CD4-positive, alpha-beta T cell treated with Interleukin-4 for 4 hours (primary cell): ENCODE measurements at places on chromosomes 1 and 21.

DNA sequence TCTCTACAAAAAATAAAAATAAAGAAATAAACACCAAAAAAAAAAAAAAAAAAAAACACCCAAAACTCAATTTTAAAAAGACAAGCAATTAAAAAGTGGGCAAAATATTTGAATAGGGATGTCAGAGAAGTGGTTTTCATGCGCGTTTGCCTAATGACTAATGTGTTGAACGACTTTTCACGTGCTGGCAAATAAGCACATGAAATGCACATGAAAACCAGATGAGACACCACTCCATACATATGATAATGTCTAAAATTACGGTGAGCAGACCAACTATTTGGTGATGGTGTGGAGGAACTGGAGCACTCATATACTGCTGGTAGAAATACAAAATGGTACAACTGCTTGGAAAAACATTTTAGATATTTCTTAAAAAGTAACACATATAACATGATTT lies 39.4 kb upstream of the UHMK1 start:
- DNase-seq = no peak

- DNase-seq = no peak
These were observed 166.1 kb upstream of the ETV3 start for GRCh38 chr1:157304271-157304670.

DNA sequence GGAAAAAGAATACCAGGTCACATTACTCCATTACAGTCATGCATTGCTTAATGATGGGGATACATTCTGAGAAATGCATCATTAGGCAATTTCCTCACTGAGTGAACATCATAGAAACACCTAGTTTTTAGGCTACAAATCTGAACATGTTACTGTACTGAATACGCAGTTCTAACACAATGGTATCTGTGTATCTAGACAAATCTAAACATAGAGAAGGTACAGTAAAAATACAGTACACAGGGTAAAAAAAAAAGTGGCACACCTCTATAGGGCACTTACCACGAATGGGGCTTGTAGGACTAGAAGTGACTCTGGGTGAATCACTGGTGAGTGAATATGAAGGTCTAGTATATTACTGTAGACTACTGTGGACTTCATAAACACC lies 115.7 kb downstream of the AKT3 start:
- DNase-seq = no peak

DNA sequence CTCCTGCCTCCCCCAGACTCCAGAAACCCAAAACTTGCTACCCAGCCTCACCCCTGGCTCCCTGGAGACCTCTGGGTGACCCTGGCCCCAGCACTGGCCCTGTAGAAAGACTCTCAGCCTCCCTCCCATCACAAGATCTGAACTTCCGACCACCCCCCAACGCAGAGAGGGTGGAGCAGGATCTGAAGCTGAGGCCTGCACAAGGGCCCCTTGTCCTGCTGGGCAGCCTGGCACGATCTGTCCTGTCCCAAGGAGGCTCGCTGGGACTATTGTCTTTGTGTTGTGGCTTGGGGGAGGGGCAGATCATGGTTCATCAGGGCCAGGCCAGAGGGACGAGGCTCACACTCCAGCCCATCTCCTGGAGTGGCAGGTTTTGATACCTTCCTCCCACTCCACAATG lies 20.0 kb downstream of the PHLDA3 start:
- no peak for DNase-seq

DNA sequence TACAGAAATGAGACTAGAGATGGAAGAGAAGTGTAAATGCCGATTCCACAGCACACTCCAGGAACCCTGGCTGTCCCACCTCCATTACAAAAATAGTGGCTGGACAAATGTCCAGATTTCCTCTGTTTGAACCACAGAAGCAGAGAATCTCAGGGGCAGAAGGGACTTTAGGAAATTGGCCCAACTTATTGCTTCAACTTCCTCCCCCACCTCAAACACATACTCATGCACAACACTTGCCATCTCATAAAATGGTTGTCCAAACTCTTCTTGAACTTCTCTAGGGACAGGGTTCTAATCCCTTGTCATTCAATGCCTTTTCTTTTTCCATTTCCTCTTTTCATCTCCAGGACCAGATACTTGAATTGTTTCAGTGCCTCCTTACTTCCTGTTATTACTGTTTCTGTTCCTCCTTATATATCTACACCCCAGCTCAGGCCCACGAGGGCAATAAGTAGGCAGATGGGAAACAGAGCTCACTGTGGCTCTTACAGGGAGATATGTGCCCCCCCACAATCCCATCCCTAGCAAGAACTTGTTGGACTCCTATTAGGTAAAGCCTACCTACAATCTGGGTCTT lies 8.5 kb upstream of the B4GALT3 start:
- DNase-seq = peak; percentile 25

DNA sequence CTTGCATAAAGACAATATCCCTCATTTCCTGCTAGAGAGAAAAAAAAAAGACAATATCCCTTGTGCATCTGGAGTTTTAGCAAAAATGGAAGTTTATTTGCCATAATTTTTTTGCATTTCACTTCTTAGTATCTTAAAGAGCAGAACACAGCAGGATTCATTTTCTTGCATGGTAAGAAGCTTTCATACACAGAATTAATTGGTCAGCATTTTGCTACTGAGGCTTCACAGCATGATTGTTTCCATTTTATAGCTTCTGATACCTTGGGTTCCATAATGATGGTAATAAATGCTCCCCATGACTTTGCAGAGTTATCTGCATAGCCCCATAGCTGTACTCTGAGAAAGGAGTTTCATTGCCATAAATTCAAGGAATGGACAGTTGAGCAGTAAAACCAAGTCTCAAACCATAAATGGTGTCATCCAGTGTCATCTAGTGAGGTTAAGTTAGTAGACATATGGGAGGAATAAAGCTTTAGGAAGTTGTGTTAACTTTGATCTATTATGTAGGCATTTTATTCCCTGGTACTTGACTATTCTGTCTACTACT lies 88.8 kb upstream of the PLD5 start:
- no peak for DNase-seq
